Natural killer cell treated with Interleukin-12 subunit alpha and Interleukin-12 subunit beta and Interleukin-15 and Interleukin-18, amount 100 ng/mL, for 72 hours (primary cell): ENCODE measurements at places on chromosomes 7 and 10. TPM values are rescaled to one million over a fixed set of nuclear protein-coding genes. Genes with fewer than 3 reads are reported as not detected.

Gene IL2RA
- total RNA-seq = 1,187 TPM

- DNase-seq = no peak
Observed at GRCh38 chr10:97325754-97326153, 6.7 kb downstream of the FRAT1 start.

DNA sequence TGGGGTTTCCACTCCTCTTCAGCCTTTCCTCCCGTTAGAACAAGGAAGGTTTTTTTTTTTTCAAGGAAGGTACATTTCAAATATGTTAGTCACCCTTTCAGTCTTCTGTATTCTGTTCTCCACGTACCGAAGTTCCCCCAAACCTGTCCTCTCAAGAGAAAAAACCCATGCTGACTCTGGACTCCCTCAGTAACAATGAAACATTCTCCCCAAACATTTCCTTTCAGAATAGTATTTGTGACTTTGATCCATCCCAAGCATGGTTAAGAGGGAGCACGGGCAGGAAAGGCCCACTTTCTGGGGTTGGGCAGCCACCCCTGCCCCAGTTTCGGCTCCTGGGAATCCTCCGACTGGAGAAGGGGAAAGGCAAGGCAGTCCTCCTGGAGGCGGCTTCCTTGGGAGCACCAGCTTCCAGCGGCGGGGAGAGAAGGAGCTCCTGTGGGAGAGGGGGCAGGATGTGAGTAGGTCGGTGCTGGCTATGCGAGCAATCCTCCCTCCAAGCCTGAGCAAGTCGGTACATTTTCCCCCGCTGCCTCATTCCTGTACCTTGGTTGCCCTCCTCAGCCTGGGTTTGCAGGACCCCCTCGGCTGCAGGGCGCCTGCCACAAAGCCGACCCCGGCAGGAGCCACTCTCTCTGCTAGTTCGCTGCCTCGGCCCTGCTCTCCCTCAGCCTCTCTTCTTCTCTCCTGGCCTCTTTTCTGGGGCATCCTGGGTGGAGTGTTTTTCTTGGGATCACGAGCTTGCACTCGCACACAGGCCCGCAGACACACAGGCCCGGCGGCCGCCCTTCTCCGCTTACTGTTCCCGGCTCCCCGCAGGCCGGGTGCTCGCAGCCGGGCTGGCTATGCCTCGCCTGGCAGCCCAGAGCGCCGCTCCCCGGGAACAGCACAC is 2.1 kb upstream of the HOXA1 start:
- no peak for DNase-seq

GRCh38 chr7:137151041-137151689 is 192.4 kb downstream of the PTN start:
- no peak for DNase-seq

- DNase-seq = no peak
Observed at GRCh38 chr10:43965918-43966570, 317.4 kb upstream of the ZNF32 start.

- peak; percentile 42 for DNase-seq
Observed at GRCh38 chr10:124588736-124589490, 127.3 kb downstream of the LHPP start.

Gene ENTPD1
- total RNA-seq = 111 TPM

- no peak for DNase-seq
Observed at GRCh38 chr10:103466734-103467133, 8.0 kb upstream of the CALHM1 start.

DNA sequence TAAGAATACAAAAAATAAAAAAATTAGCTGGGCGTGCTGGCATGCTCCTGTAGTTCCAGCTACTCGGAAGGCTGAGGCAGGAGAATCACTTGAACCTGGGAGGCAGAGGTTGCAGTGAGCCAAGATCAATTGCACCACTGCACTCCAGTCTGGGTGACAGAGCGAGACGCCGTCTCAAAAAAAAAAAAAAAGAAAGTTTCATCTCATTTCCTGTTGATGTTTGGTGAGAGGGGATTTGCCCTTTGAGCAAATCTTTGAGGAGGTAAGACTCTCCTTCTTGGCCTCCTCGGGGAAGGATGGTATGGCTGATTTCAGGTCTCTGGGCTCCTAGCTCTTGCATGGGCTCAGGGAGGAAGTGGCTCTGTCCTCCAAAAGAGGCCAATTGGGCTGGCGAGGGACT is 3.6 kb upstream of the GRID2IP start:
- no peak for DNase-seq

- DNase-seq = no peak
Observed at GRCh38 chr7:89200758-89201157, 405.2 kb upstream of the TEX47 start.

DNA sequence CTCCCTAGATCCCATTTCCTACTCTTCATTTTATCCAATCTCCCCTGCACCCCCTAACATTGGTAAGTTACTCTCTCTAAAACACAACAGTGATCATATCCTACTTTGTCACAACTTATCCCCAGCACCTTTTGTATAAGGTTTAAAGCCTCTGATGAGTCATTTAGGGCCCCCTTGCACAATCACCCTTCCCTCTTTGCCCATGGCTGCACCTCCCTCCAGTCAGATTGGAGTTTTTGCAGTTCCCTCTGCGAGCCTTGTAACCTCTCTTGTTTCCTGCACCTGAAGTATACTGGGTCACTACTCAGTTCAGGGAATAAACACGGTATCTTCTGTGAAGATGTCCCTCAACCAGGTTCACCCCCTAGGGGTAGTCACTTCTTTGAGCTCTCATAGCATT is 55.9 kb upstream of the ADRB1 start:
- peak; percentile 75 for DNase-seq

DNA sequence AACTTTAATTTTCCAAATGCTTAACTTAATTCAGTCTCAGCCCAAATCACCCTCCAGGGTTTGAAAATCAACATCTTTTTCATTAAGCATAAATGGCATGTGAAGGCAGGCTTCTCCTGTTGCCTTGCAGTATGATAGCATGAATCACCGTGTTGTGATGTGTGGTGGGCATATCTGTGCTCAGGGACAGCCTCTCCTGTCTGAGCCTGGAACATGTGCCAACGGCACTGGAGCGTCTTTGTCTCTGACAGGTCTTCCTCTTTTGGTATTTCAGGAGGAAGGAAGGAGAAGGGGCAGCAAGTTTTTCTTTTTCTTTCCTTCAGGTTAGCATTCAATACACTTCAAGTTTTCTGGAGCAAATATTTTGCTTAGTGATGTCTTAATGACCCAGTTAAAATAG is 57.6 kb downstream of the LRGUK start:
- DNase-seq = no peak

- DNase-seq = no peak
Observed at GRCh38 chr7:129607471-129608120, 3.9 kb upstream of the NRF1 start.

- DNase-seq = peak; percentile 82
Observed at GRCh38 chr7:129271500-129272355, 46.9 kb downstream of the AHCYL2 start.

GRCh38 chr10:30039567-30039966 is 19.8 kb downstream of the JCAD start:
- DNase-seq = no peak
